ENCODE measurements at places on chromosomes 2 and 18.

DNA sequence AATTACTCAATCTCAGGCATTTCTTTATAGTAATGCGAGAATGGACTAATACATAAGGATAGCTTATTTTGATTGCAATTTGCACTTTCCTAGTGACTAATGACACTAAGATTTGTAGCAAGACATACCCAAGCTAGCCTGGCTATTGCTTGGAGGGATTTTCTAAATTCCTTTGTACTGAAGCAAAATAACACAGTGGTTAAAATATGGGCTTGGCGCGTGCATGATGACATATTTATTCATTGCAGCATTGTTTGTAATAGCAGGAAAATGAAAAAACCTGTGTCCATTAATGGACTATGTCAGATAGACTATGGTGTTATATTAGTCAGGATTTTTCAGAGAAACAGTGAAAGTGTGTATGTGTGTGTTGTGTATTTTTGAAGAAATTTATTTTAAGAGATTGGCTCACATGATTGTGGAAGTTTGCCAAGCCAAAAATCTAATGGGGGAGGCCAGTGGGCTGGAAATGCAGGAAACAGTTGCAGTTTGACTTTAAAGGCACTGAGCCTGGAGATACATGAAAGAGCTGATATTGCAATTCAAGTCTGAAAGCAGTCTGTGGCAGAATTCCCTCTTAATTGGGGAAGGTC, 16.7 kb upstream of the LAPTM4A start:
- no peak for DNase-seq

GRCh38 chr2:169528271-169528701, 18.8 kb downstream of the KLHL41 start:
- peak; percentile 60 for DNase-seq

DNA sequence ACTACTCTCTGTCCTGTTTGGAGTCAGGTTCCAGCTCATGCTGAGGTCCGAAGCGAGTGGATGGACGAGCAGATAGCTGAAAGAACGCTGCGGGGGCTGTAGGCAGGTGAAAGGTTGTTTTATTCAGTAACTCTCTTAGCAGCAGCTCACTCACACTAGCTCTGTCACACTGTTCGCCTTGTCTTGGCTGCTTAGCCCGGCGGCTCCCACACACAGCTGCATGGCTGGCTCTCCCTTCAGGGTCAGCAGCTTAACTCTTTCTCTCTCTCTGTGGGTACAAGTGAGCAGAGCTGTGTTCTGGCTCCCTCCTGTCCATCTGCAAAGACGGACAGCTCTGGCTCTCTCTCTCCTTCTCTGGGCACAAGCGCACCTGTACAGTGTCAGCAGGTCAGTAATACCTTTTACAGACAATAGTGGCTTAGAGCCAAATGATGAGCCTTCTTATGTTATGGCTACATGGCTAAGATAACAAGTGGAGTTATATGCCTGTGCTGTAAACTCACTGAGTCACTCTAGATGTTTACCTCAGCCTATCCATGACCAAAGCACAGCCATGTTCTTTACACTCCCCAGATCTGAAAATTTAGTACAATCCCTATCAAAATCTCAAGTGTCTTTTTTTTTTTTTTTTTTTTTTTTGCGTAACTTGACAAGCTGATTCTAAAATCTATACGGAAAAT, 149.3 kb downstream of the GALNT1 start:
- no peak for DNase-seq

GRCh38 chr2:4556135-4556896, 852.9 kb downstream of the DCDC2C start:
- no peak for DNase-seq

- DNase-seq = no peak
Observed at GRCh38 chr2:11723061-11723371, 23.4 kb upstream of the LPIN1 start.
